K562 (cell line): ENCODE measurements at places on chromosomes 4 and X. TPM values are rescaled to one million over a fixed set of nuclear protein-coding genes. Genes with fewer than 3 reads are reported as not detected.

GRCh38 chrX:29728639-29729038 lies 486.7 kb upstream of the MAGEB2 start:
- no peak overlapping the region for H3K4me3 ChIP-seq
- no peak overlapping the region for H3K27ac ChIP-seq
- no peaks in the 10 kb centered on the region for H3K4me1 ChIP-seq
- no peak for DNase-seq
- no peaks in the 10 kb centered on the region for H3K36me3 ChIP-seq

DNA sequence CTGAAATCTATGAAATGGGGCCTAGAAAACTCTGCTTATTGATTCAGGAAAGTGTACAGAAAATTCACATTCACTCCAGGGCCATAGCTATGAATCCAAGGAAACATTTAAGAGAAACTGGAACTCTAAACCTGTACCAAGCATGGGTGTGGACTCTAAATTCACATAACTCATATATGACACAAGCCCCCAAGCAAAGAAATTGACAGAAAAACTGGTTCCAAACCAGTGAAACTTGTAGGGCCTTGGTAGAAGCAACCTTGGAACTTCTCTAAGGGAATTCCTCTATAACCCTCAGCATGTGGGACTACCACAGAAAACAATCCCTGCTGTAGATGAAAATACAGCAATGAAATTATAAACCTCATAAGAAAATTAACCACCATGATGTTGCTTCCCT lies 106.6 kb upstream of the NRK start:
- H3K27me3 ChIP-seq: no peaks in the 10 kb centered on the region
- no peaks in the 10 kb centered on the region for H3K4me1 ChIP-seq
- H3K36me3 ChIP-seq: no peaks in the 10 kb centered on the region
- H3K4me3 ChIP-seq: no peak overlapping the region
- DNase-seq: no peak

HSD17B13 gene
- total RNA-seq: 0.18 and 0.20 TPM in 2 replicates

SLC6A14 gene
- 0.04 TPM in 2 replicates for total RNA-seq

- no peaks in the 10 kb centered on the region for H3K27me3 ChIP-seq
- H3K27ac ChIP-seq: no peak overlapping the region
- no peaks in the 10 kb centered on the region for H3K36me3 ChIP-seq
- H3K4me1 ChIP-seq: peaks cover 11% of the 10 kb centered on the region; the same call in 1 of the 2 replicates
These were observed 31.0 kb upstream of the STX18 start for GRCh38 chr4:4572821-4573220.

- no peaks in the 10 kb centered on the region; the same call in 2 of the 3 replicates for H3K27me3 ChIP-seq
- H3K36me3 ChIP-seq: no peaks in the 10 kb centered on the region
- H3K27ac ChIP-seq: no peak overlapping the region
- no peak overlapping the region for H3K4me3 ChIP-seq
- H3K4me1 ChIP-seq: no peaks in the 10 kb centered on the region; the same call in 2 of the 3 replicates
These were observed 37.3 kb upstream of the HPSE start for GRCh38 chr4:83371936-83372335.

DNA sequence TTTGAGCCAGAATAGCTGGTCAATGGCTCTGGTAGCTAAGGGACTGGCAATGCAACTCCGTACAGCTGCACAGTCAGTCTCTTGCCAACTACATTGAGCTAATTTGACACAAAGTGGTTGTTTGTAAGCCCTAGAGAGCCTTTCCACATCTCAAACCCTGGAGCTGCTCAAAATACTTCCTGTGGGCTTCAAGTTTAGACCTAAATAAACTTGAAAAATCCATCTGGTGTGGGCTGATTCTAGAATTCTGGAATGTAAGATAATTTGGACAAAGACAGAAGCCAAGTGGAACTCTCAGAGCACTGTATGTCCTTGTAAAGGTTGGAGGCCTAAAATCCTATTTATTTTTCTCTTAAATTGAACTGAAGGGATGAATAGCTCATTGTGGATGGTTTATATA lies 380.8 kb downstream of the SPRY1 start:
- H3K27ac ChIP-seq: no peak overlapping the region
- H3K4me3 ChIP-seq: no peak overlapping the region
- no peaks in the 10 kb centered on the region for H3K27me3 ChIP-seq
- H3K4me1 ChIP-seq: no peaks in the 10 kb centered on the region
- no peak for DNase-seq

GRCh38 chr4:74378573-74378972 lies 13.6 kb downstream of the EREG start:
- H3K27ac ChIP-seq: no peak overlapping the region
- H3K4me1 ChIP-seq: peaks cover 5% of the 10 kb centered on the region; the same call in 1 of the 2 replicates
- no peak overlapping the region for H3K4me3 ChIP-seq
- no peak for DNase-seq
- no peaks in the 10 kb centered on the region for H3K27me3 ChIP-seq

GATB gene
- total RNA-seq: 22.2 and 24.2 TPM in 2 replicates

GRCh38 chr4:14221176-14221575 lies 593.7 kb upstream of the BOD1L1 start:
- H3K27ac ChIP-seq: no peak overlapping the region
- no peaks in the 10 kb centered on the region for H3K27me3 ChIP-seq
- DNase-seq: no peak
- no peak overlapping the region for H3K4me3 ChIP-seq

ABCG2 gene
- 0.04 TPM in 1 of 2 replicates, not detected in the other for total RNA-seq

MAGEA11 gene
- 0.11 TPM in 1 of 2 replicates, not detected in the other for total RNA-seq

DNA sequence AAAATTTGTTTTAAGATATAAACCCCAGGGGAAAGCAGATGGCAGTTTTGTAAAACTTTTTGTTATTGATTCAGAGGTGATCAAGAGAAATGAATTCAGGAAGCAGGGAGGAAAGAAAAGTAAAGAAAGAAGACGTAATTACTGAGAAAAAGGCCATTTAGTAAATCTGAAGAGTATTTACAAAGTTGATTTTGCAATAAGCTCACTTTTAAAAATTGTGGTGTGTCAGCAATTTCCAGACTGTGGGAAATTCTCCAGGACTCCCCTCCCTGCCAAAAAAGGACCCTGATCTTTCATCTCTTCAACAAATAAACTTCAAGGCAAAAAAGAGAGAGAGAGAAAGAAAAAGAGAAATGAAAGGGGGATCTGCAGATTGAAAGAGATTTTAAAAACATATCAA lies 36.6 kb downstream of the PCYT1B start:
- no peak overlapping the region for H3K4me3 ChIP-seq
- no peak for DNase-seq
- H3K36me3 ChIP-seq: no peaks in the 10 kb centered on the region

DNA sequence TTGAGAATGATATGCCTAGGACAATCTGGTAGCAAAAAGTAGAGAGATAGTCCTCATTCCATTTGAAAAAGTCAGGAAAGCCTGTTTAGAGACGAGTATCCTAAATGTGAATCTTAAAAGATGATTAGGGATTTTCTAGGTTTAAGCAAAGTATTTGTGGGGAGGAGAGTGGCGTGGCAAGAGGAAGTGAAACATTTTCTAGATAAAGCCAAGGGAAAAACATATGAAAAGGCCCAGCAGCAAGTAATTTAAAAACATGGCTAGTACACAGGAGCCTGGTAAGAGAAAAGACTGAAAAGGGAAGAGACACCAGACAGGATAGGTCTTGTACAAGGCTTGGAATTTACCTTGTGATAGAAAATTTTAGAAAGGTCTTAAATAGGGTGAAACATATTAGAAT lies 45.9 kb downstream of the CORIN start:
- no peaks in the 10 kb centered on the region for H3K27me3 ChIP-seq
- no peaks in the 10 kb centered on the region for H3K36me3 ChIP-seq
- DNase-seq: no peak
- H3K27ac ChIP-seq: no peak overlapping the region
- H3K4me3 ChIP-seq: no peak overlapping the region

- no peak overlapping the region for H3K4me3 ChIP-seq
- H3K27me3 ChIP-seq: peaks cover 70% of the 10 kb centered on the region
- no peaks in the 10 kb centered on the region for H3K36me3 ChIP-seq
- no peaks in the 10 kb centered on the region for H3K4me1 ChIP-seq
- H3K27ac ChIP-seq: no peak overlapping the region
These were observed 8.5 kb downstream of the WFS1 start for GRCh38 chr4:6277935-6278800.

- no peaks in the 10 kb centered on the region for H3K4me1 ChIP-seq
- DNase-seq: no peak
- H3K4me3 ChIP-seq: no peak overlapping the region
- no peaks in the 10 kb centered on the region for H3K36me3 ChIP-seq
- H3K27me3 ChIP-seq: no peaks in the 10 kb centered on the region
These were observed 37.3 kb downstream of the SLIT2 start for GRCh38 chr4:20288846-20289512.

SPANXN3 gene
- not detected in 2 replicates for total RNA-seq

TMSB15A gene
- 0.49 TPM in 1 of 2 replicates, not detected in the other for total RNA-seq

HNRNPDL gene
- total RNA-seq: 296 and 315 TPM in 2 replicates

DNA sequence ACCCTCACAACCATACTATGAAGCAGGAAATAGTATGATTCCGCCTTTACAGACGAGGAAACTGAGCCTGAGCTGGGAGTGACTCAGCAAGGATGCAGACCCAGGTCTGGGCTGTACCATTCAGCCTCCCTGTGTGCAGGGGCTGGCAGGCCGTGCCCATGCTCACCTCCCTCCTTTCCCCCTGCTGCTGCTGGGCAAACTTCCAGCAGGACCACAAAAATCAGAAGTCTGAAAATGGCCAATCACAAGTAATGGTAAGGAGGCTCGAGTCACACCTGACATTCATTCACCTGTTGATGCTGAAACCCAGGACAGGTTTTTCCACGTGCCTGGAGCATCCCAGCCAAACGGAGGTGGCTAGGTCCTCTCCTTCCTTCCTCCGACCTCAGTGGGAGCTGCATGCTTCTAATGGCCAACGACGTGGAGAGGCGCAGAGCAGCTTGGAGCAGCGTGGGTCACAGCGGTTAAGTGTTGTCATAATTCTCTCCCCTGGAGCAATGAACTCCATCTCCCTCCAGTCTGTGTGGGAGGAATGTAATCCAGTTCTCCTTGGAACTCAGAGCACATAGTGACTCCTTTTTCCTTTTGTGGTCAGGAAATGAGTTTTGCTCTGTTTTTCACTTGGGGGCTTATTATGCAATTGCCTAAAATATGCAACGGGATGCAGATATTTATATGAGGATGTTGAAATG lies 371.7 kb downstream of the BCOR start:
- no peak overlapping the region for H3K27ac ChIP-seq
- H3K27me3 ChIP-seq: no peaks in the 10 kb centered on the region
- peaks cover 9% of the 10 kb centered on the region for H3K4me1 ChIP-seq

DNA sequence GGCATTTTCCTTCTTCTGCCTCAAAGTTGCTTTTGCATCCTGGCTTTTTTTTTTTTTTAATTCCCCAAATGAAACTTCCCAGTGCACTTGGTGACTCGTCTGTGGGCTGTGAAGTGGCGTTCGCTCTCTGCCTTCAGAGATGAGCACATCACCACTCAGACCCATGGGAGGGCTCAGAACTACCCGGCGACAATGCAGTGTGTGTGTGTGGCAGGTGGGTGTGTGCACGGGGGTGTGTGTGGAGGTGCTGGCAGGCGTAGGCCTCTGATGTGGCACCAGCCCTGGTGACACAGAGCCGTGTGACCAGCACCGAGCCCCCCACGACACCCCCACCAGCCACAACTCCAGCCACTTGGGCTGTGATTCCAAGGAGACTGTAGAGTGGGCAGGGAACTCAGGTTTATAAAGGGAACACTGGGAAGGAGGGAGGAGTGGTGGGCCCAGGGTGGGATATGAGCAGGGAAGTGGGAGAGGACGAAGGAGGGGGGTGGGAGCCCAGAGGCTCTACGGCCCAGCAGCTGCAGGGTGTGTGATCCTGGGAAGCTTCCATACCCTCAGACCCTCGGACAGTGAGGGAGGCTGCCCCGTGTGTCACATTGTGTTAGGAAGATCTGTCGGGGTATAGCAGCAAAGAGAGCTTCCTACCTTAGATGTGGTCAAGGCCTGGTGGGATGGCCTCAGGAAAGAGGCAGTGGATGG lies 6.0 kb upstream of the WFS1 start:
- H3K36me3 ChIP-seq: no peaks in the 10 kb centered on the region
- H3K27ac ChIP-seq: no peak overlapping the region
- no peak for DNase-seq
- no peak overlapping the region for H3K4me3 ChIP-seq

CSAG2 gene
- total RNA-seq: not detected in 2 replicates

TRPC5OS gene
- total RNA-seq: not detected in 2 replicates

GRCh38 chr4:10273030-10273429 lies 156.4 kb upstream of the WDR1 start:
- no peaks in the 10 kb centered on the region for H3K36me3 ChIP-seq
- no peak for DNase-seq
- H3K27me3 ChIP-seq: no peaks in the 10 kb centered on the region

ADH1A gene
- total RNA-seq: not detected in 2 replicates

SH2D1A gene
- total RNA-seq: 0.16 and 0.27 TPM in 2 replicates

DNA sequence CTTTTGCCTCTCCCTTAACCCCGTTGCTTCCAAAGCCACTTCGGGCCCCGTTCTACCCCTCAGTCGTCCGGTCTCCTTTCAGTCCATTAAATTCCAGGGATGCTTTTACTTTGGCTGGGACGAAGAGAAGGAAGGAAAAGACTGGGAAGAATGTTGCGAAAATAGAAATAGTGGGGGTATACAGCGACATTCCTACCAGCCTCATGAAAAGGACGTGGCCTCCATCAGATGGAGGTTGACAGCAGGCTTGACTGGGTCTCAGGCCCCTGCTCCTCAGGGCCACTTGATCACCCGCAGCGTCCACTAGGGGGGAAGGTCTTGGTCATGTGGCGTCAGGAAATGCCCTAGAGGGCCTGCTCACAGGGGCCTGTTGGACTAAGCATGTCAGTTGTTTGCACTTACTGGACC lies 657 bp upstream of the ANKRD50 start:
- H3K4me3 ChIP-seq: peak overlapping the region; percentile 78
- H3K4me1 ChIP-seq: peaks cover 9% of the 10 kb centered on the region
- peak; percentile 78 for DNase-seq
- no peaks in the 10 kb centered on the region; the same call in 2 of the 3 replicates for H3K36me3 ChIP-seq

DNA sequence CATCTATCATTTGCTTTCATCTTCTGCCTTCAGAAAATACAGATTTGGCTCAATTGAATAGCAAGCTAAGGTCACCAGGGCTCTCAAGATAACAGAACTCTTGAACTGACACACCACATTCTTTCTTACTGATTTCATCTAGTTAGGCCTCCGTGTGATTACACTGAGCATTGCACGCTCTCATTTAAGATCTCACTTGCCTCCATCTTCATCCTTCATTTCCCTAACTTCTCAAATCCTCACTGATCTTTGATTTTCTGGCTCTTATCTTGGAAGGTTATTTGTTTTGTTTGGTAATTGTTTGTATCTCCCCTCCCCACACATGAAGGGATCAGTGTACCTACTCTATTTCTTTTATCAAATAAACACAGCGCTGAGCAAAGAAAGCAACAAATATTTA lies 47.7 kb downstream of the MANBA start:
- H3K4me1 ChIP-seq: no peaks in the 10 kb centered on the region
- H3K27me3 ChIP-seq: no peaks in the 10 kb centered on the region
- no peak overlapping the region for H3K27ac ChIP-seq
- no peaks in the 10 kb centered on the region for H3K36me3 ChIP-seq

- H3K4me1 ChIP-seq: no peaks in the 10 kb centered on the region
- H3K36me3 ChIP-seq: no peaks in the 10 kb centered on the region
These were observed 54.2 kb downstream of the TMA16 start for GRCh38 chr4:163548481-163549243.

HSFX3 gene
- total RNA-seq: not detected in 2 replicates

DUSP9 gene
- 13.0 and 14.1 TPM in 2 replicates for total RNA-seq
